Cardiac fibroblast (primary cell): ENCODE measurements at places on chromosomes 4 and X.

- DNase-seq = peak; percentile 33
These were observed 395.8 kb downstream of the NAF1 start for GRCh38 chr4:162770761-162771490.

DNA sequence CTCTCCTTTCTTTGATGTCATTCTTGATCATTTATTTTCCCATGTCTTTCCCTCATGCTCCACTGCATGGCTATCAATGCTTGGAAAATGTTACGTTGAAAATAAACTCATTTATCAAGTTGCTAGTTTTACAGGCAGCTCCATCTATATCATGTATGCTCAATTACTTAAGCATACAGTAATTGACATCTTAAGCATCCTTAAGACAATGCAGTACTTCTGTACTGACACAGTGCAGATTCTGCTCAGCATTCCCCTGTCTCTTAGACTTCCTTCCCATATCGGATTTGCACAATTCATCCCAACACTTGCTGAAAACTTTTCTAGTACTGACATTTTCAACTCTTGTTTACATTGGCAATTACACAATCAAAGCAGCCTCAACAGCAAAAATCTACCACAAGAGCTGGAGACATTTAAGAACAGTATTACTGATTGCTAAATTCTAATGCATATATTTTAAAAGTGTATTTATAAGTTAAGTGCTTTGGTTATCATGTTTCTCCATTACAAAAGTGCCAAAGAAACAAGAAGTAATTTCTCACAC, 165.6 kb downstream of the ATP10D start:
- peak; percentile 31 for DNase-seq

DNA sequence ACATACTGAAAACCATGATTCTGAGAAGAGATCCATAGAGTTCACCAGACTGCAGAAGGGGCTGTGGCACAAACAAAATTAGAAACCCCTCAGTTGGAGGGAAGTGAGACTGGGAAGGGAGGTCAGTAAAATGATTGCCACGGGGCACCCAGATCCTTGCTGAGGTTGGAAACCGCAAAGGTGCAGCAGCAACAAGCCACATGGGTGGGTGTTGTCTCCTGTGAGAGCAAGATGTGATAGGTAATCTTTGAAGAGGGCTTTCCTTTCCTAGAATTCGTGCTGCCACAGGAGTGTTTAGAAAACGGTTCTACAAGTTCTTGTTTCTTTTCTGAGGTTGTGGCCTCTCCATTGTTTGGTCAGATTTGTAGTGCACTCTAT, 85.5 kb downstream of the NFKB1 start:
- DNase-seq = no peak

GRCh38 chrX:136146614-136147314, 569 bp upstream of the FHL1 start:
- no peak for DNase-seq

DNA sequence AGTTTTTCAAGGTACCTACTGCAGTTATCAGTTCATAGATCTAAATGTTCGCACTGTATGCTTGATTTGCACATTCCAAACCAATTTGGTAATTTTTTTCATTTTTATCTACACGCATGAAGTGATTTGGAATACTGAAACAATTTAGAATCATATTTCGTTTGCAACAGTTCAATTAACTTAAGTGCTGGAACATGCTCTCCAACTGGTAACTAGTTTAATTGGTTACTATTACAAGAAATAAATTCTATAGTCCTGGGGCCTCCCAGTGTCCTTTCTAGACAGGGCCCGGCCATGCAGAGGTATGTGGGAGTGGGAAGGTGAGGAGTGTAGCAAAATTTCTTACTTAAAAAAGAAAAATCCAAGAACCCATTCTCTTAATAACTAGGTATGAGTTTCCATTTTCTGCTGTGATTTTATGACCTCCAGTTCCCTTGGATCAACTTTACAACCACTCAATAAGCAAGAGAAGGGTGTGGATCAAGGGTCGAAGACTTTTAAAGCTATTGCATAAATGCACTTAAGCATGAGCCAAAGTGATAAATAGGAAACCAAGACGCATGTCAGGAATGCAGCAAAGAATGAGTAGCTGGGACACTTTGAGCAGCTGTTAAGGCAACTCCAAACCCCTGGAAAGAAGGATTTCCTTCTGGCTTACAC, 106.9 kb downstream of the PPARGC1A start:
- DNase-seq = no peak

GRCh38 chr4:4402966-4403365, 16.1 kb downstream of the NSG1 start:
- no peak for DNase-seq

DNA sequence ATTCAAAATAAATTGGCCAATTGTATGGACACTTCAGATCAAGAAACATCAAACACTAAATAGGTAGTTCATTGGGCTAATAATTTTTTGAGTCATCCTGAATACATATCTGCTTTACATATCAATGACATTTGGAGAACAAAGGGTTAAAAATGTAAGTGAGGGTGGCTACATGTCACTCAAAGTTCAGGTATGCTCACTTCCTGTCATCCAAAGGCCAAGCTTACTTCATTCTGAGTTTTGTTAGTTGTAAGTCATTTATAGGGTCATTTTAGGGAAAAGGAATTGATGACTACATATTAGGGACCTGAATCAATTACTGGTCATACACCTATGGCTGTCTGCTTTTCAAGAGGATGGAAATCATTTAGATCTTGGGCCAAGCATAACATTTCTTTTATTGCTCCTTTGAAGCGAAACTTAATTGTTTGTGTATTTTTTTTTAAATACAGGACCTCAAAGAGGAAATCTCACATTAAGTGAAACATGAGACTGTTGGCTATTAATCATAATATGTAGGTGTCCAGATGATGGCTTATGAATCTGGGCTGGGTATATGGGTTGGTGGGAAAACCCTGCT, 119.2 kb upstream of the LEF1 start:
- DNase-seq = no peak

DNA sequence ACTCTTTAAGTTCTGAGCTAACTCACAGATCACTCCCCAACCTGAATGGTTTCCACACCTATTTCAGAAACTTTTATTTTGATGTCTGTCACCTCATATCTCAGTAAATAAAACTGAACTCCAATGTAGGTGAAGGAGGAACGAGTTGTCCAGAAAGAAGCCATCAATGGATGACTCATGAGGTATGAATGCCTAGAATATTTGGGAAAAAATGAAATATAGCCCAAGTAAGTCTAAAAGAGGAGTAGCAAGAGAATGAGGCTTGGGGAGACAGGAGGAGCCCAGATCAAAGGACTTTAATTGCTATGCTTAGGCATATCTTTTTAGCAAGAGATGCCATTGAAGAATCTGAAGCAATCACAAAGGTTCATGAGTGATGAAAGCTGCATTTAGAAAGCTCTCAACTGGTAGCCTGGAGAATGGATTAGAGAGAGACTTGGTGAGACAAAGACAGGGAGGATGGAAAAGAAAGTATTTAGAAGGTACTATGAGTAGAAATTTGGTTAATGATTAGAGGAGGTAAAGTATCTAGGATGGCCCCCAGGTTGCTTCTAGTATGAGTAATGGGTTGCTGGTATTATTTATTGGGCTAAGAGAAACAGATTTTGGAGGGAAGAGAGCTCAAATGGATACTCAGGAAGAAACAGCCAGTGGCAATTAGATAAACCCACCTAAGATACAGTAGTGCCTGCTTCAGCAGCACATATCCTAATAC, 39.4 kb downstream of the NOCT start:
- peak; percentile 46 for DNase-seq

- no peak for DNase-seq
These were observed 36.6 kb upstream of the PAQR3 start for GRCh38 chr4:78975865-78976264.

DNA sequence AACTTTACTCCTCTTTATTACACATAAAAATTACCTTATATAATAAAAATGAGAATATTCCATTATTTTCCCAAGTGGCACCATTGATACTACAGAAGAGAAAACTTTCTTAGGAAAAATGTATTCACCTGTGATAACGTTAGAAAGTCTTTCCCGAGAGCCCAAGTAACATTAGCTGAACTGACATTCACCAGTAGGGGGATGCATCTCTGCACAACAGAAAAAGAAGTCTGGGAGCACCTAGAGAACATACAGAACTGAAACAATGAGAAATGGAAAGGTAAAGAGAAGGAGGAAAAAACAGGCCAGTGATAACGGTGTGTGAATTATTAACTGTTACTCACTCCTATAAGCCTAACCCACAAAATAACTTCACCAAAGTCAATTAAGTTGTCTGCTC, 423.3 kb downstream of the CENPC start:
- peak; percentile 1 for DNase-seq

- DNase-seq = no peak
These were observed 6.0 kb downstream of the FBXO8 start for GRCh38 chr4:174277433-174277832.

DNA sequence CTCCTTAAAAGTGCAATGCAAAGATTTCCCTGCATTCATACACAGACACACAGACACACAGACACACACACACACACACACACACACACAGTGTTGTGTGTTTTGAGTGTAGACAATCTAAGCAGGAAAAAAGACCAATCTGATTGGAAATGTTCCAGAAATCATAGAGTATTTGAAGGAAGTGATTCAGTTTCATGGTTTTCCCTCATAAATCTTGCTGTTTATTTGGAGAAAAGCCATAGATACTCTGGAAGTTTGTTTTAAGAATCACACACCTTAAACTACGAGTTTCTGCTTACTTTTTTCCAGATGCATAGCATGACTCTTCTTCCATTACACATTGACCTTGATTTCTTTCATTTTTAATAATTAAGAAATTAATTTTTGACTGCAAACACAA, 298.5 kb upstream of the BMP3 start:
- no peak for DNase-seq

DNA sequence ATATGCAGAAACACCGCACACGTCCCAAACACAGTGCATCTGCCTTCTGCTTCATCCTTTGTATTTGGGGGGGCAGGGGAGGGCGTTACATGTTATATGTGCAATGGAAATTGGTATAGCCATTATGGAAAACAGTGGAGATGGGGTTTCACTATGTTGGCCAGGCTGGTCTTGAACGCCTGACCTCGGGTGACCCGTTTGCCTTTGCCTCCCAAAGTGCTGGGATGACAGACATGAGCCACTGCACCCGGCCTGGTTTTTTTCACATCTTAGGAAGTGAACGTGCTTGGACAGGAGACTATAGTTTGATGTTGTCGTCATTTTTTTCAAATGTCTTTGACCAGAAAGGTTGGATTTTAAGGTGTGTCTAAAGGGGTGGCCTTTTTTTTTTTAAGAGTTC, 88.6 kb downstream of the DHRSX start:
- DNase-seq = no peak

GRCh38 chr4:172596206-172596605, 572.4 kb upstream of the GALNT7 start:
- DNase-seq = no peak

DNA sequence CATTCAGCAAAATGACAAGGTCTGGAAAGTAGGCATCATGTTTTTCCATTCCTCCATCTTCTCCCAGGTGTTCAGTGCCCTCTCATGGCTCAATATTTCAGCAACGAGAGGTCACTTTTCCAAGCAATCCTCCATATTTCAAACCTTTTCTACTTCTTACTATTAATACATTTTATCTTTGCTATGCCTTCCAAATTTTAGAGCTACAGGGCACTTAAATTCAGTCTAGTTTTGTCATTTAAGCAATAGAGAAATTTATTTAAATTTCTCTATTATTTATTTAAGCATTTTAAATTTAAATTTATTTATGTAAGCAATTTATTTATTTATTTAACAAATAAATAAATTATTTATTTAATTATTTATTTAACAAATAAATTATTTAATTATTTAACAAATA, 305.1 kb upstream of the ANXA10 start:
- DNase-seq = no peak

GRCh38 chr4:26239801-26240200, 81.0 kb upstream of the RBPJ start:
- DNase-seq = no peak

DNA sequence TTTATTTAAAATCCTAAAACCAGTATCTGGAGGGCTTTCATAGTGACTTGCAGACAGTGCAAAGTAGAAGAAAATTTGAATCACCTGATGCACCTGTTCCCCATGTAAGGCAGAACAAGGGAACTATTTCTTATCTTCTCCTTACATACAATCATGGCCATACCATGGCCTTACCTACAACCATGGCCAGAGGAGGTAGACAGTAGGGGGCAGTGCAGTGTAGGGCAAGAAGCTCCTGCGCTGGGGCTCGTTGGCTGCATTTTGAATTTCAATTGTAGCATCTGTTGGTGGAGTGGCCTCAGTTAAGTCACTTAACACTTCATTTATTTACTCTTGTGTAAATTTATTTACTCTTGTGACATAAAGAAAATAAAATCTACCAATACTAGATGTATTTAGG, 33.0 kb downstream of the GALNTL6 start:
- DNase-seq = peak; percentile 4

- DNase-seq = no peak
These were observed 8.9 kb downstream of the MFAP3L start for GRCh38 chr4:170017252-170017651.

- DNase-seq = no peak
These were observed 130.6 kb upstream of the ATP6AP2 start for GRCh38 chrX:40449956-40450706.

- DNase-seq = peak; percentile 57
These were observed 8.6 kb downstream of the SRPX start for GRCh38 chrX:38211891-38212635.
